NCI-H1092 treated with DMSO at 0.1 percent for 48 hours (cell line): ENCODE measurements at places on chromosomes 5 and 9.

DNA sequence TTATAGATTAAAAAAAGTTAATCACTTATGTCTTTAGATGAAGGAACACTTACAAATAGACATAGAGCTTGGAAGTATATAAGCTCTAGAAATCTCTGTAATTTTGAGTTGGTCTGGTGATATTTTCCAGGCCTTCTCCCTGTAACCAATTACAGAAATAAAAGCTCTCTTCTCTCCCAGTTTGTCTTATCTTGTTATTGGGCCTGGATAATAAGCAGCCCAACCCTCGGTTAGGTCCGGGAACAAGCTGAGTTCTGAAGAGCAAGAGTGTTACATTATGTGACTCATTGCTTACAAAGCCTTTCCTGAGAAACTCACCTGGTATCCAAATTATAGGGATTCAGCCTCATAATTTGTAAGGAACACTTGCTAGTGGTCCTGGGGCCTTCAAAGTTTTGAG, 1146.2 kb downstream of the CDH9 start:
- DNase-seq, result no peak

- DNase-seq, result no peak
These were observed 305.8 kb upstream of the SMARCA2 start for GRCh38 chr9:1709347-1709746.

GRCh38 chr5:7827610-7828009, 23.3 kb downstream of the CFAP90 start:
- no peak for DNase-seq

DNA sequence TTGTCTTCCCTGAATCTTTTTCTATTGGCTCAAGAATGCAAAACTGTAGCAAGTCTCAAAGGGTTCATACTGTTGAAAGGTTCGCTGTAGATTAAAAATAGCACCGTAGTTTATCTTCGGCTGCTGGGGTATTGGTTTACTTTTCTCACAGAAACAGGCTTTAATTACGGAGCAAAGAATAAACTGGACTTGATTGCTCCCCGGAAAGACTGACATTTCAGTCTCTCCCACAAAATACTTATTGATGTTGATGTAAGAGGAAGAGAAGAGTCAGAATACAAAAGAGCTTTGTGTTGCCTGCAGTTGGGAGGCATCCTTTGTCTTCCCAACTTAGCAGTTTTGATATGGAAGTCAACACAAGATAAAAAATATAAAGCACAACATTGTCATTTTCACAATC, 183.9 kb upstream of the DMAC1 start:
- DNase-seq, result no peak

DNA sequence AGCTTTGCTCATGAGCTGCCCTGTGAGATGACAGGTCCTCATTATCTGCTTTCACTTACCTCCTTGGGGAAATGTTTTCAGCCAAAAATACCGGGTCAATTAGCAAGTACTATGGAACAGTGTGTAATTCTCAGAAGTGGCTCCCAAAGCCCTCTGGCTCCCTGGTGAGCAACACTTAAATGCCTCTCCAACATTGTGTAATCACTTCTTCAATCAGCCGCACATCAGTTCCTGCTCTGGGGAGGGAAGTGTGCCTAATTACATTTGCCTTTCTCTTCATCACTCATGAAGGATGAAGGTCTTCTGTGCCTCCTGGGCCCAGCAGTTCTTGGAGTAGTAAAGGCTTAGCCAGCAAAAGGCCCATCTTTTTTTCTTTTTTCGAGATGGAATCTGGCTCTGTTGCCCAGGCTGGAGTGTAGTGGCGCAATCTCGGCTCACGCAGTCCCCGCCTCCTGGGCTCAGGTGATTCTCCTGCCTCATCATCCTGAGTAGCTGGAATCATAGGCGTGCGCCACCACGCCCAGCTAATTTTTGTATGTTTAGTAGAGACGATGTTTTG, 23.1 kb downstream of the NIM1K start:
- DNase-seq, result peak; percentile 15

- no peak for DNase-seq
These were observed 19.5 kb downstream of the RAPGEF1 start for GRCh38 chr9:131720330-131720729.

DNA sequence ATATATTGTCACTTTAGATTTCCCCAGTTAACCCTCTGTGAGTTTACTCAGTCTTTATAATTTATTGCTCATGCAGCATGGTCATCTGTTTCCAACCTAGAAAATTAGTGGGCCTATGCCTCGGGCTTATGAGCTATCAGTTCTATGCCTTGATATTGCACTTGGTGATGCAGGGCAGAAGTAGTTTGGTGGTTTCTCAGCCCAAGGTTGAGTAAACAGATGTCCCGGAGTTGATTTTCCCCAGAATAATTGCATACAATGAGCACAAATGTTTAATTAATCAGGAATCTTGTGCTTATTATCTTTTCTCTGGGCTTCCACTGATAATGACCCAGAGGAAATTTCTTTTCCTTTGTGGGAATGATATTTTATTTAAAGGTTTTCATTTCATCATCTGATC, 474.0 kb downstream of the CCDC171 start:
- DNase-seq, result no peak

- no peak for DNase-seq
These were observed 70.3 kb downstream of the RAB24 start for GRCh38 chr5:177233206-177233605.

DNA sequence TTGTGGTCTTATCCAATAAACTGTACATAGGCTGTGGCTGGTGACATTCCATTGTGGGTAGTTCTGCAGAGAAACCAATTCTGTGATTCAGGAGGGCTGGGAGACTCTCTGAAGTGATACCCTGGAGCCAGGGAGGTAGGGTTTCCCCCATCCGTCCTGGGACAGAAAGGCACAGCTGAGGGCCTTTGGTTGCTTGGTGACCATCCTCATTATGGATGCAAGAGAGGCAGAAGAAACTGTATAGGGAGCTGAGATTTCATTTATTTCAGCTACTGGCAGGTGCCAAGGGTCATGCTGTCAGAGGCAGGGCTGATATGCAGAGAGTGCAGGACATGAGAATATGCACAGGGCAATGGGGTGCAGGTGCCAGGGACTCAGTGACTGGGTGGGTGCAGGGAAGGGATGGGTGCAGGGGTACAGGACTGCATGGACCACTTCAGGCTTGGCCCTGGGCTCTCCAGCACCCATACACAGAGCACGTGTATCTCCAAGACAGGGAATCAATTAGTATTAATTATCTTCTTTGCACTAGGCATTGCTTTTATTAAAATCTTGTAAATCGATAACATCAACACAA, 236.5 kb downstream of the ICE1 start:
- no peak for DNase-seq

DNA sequence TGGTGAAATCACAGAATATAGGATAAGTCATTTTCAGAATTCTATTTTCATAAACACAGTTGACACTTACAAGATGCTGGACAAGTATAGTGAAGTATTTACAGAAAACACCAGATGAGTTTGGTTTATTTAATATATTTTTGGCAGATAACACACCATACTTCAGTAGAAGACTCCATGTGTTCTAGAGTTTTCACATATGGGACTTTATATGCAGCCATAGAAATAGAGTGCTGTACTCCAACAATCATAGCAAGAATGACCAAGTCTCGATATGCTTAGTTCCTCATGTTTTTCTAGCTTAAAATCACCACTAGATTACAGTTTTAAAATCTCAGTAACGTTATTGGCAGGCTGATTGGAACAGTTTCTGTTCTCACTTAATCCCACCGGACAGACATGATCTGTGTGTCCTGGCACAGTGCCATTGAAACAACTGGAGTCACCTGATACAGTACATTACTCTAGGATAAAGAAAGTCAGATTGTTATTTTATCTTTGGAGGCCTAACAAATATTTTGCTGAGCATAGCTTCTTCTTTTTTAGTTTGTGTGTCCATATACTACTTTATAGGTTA, 45.8 kb upstream of the ERBIN start:
- no peak for DNase-seq

- no peak for DNase-seq
These were observed 26.5 kb downstream of the CDKN2A start for GRCh38 chr9:21967702-21968101.

DNA sequence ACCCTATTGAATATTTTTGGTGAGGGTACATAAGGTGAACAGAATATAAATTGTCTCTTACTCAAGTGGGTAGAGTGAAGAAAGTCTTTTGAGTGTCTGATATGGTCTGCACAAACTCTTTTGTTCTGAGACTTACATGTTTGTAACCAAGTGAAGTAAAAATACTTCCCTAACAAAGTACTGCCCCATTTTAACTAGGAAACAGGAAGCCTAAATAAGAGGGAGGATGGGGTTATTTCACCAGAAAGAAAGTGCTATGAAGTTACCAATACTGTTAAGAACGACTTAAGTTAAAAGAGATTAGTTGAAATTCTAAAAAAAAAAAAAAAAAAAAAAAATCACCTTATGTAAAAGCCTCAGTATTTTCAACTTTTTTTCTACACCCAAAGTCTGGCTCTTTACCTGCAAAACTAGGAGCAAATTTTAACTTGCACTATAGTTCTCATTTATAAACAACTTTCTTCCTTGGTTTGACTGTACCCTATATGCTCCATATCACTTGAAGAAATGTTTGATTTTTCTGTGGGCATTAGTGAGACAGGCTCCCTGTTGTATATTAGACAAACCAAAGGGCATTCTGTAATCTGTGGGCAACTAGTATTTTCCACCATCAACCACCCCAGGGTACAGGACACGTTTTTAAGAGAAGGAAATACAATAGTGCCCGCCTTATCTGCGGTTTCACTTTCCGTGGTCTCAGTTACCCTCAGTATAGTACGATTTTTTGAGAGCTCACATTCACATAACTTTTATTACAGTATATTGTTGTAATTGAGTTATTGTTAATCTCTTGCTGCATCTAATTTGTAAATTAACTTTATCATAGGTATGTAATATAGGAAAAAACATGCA, 127.7 kb downstream of the NR3C1 start:
- no peak for DNase-seq

GRCh38 chr5:2254880-2255750, 372.4 kb upstream of the IRX4 start:
- no peak for DNase-seq

DNA sequence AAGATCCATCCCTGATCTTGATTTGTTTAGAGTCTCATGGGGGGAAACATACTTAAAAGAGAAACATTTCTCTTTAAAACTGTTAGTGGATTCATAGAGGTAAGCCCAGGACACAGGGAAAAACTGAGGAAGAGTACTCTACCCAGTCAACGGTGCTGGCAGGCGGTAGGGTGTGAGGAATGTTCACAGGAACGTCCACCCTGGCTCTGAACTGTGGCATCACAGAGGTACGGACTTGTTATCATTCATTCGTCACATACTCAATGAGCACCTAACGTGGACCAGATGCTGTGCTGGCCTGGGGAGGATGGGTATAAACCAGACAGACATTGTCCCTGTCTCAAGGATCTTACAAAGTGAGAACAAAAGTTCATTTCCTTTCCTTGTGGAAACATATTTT, 18.8 kb upstream of the PPARGC1B start:
- no peak for DNase-seq

- no peak for DNase-seq
These were observed 52.4 kb downstream of the NREP start for GRCh38 chr5:111704452-111705085.

- no peak for DNase-seq
These were observed 387.0 kb upstream of the DMAC1 start for GRCh38 chr9:8186560-8186959.

DNA sequence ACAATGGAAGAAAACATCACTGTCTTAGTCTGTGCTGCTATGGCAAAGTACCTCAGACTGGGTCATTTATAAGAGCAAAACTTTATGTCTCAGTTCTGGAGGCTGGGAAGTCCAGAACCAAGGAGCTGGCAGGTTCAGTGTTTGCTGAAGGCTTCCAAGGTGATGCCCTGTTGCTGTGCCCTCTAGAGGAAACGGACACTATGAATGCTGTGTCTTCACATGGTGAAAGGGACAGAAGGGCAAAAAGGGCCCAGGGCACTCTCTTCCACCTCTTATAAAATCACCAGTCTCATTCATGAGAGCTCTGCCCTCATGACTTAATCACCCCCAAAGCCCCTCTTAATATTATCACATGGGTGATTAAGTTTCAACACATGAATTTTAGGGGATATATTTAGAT, 143.5 kb downstream of the FANCC start:
- DNase-seq, result no peak

- DNase-seq, result no peak
These were observed 98.9 kb downstream of the USP20 start for GRCh38 chr9:129934041-129934591.

DNA sequence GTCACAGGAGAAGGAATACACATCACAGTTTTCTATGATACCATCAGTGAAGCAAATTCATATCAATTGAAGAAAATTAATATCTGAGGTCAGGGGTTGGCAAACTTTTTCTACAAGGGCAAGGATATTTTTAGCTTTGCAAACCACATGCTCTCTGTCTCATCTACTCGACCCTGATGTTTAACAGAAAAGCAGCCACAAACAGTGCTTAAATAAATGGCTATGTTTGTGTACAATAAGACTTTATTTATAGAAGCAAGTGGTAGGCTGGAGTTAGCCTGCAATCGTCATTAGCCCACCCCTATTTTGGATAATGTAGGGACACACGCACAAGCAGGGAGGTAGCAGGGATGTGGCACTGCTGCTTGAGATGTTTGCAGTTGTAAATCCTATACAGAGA, 251.4 kb downstream of the CETN3 start:
- DNase-seq, result no peak

GRCh38 chr5:167951116-167951515, 340.3 kb upstream of the WWC1 start:
- no peak for DNase-seq

DNA sequence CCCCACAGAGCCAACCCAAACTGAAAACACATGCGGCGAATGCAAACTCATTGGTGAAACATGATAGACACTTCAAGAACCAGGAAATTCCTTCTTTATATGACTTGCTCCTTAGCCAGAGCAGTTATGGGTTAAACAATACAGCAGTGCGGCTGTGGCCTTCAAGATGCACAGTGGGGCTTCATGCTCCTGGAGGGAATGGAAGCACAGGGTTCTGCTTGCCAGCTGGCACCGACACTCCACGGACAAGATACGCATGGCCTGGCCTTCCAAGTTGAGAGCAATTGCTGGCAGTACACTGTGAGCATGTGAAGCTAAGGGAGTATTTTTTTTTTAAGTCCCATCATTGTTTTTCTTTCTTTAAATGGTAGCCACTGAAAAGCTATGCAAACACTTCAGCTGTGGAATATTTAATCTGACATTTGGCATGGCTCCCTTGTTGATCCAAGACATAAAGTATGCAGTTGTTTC, 451.6 kb upstream of the CD180 start:
- peak; percentile 76 for DNase-seq

DNA sequence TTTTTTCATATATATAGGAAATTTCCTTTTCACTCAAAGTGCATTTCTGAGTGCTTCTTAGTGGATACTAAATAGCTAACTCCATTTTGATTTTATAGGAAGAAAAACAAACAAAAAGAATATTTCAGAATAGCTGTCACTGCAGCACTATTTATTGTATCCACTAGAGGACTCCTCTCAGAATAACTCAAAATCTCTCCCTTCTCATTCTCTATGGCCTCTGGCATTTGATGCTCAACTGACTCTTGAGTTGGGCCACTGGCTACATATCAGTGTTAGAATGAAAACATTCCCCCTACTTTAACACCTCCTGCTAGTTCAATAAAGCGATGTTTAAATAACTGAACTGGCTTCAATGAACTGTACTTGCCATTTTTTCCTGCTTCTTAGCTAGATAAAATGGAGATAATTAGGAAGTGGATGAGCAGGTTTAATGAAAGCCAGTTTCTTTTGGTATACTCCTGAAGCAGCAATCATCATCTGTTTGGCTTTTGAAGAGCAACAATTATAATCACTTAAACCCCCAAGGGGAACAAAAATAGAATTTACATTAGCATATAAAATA, 16.6 kb upstream of the ELAVL2 start:
- no peak for DNase-seq

GRCh38 chr5:74167930-74168315, 472.6 kb downstream of the ENC1 start:
- DNase-seq, result peak; percentile 2

GRCh38 chr5:135212361-135213026, 178.5 kb upstream of the PITX1 start:
- no peak for DNase-seq
